ENCODE measurements at places on chromosomes 6 and 20.

DNA sequence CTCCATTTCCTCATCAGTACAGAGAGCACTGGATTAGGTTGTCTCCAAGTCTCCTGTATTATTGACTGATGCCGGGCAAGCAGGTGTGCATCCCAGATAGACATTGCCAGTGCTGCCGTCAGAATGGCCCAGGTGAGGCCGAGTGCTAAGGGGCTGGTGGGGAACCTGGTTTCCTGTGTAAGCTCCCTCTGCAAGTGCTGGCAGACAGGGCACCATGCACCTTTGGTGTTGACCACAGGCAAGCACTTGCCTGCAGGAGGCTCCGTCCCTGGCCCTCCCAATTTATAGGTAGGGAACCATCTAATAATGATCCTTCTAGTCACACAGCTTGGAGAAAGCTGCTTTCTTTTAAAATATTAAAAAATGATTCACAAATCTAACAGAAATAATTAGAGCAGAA, 747 bp downstream of the GABRR1 start:
- DNase-seq: no peak

- no peak for DNase-seq
Observed at GRCh38 chr6:158773581-158774449, 45.4 kb downstream of the EZR start.

GRCh38 chr6:54876365-54876764, 29.8 kb downstream of the FAM83B start:
- no peak for DNase-seq

DNA sequence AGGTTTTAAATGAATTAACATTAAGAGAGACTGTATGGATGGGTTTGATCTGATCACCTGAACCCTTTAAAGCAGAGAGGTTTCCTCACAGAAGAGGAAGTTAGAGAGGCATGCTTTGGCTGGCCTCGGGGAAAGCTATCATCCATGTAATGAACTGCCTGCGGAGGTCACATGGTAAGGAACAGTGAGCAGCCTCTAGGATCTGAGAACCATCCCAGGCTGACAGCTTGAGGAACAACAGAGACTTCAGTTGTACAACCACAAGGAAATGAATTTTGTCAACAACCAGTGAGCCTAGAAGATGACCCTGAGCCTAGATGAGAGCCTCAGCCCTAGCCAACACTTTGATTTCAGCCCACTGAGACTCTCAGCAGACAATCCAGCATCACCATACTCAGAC, 2.9 kb upstream of the COL21A1 start:
- DNase-seq: no peak

DNA sequence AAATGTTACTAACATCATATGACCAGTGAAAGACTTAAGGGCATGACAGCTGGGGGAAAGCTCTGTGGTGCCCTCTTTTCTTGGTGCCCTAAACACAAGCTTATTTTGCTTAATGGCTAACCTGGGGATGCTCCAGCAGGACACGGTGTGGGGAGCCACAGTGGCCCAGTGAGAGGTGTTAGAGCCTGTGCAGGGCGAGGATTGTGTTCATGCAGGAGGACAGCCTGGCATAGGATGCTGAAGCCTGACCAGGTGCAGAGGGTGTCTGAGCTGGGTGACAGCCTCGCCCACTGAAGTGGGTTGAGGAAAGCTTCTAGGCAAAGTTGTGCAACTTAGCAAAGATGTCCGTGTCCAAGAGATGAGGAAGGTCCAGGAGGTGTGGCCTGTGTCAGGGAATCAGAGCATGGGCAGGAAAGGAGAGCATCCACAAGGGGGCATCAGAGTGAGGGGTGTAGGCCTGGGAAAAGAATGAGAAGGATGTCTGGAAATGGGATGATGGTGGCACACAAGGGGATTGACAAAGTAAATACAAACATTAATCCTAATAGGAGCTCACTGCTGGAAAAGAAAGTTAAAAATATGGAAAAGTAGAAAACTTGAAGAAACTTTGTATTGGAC, 33.9 kb downstream of the SLC17A4 start:
- DNase-seq: peak; percentile 23

GRCh38 chr20:59559863-59560262, 44.5 kb upstream of the PHACTR3 start:
- no peak for DNase-seq

GRCh38 chr6:167720456-167721285, 106.0 kb upstream of the AFDN start:
- DNase-seq: no peak

GRCh38 chr6:131635384-131636340, 1.4 kb upstream of the ENPP3 start:
- no peak for DNase-seq

GRCh38 chr6:140061110-140062042, 686.9 kb upstream of the CITED2 start:
- DNase-seq: no peak

GRCh38 chr20:23114448-23115082, 28.4 kb upstream of the CD93 start:
- DNase-seq: no peak

DNA sequence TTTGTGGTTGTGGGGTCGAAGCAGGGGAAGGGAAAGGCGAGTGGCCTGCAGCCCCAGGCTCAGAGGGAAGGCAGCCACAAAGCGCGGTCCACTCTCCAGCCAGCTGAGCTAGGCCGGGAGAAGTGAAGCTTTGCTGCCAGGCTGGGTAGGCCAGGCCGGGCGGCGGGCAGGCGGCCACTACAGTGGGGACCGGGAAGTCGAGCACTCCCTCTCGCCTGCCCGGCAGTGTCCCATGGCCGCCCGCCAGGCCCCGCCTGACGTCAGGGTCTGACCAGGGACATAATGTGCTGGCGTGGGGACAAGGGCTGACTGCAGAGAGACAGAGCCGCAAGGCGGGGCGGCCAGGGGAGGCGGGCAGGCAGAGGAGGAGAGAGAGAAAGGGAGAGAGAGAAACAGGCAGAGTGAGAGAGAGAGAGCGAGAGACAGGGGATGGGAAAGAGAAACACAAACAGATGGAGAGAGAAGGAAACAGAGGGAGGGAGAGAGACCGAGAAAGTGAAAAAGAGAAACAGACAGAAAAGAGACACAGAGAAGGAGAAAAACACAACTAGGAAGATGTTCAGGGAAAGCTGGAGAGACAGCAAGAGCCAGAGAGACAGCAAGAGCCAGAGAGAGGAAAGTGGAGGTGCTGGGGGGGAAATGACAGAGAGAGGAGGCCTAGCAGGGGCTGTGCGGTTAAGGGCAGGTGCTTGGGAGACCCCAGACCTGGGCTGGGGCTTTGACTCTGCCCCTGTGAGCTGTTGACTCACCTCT, 94.5 kb upstream of the PTPN1 start:
- no peak for DNase-seq

DNA sequence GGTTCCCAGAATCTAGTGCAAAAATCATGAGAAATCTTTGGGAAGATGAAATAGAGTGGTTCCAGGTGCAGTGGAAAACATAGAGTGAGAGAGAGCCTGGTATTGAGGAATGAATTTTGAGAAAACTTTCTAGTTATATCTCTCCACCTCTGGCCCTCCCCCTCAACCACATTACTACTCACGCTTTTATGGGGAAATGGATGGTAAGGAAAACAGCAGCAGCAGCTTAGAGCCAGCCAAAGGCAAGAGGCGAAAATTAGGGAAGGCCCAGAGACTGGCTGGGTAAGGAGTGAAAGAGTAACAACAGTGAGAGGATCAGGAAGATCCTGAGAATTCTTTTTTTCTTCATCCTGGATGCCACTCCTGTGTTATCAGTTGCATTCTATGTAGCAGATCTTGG, 187.9 kb upstream of the ECI2 start:
- DNase-seq: no peak

DNA sequence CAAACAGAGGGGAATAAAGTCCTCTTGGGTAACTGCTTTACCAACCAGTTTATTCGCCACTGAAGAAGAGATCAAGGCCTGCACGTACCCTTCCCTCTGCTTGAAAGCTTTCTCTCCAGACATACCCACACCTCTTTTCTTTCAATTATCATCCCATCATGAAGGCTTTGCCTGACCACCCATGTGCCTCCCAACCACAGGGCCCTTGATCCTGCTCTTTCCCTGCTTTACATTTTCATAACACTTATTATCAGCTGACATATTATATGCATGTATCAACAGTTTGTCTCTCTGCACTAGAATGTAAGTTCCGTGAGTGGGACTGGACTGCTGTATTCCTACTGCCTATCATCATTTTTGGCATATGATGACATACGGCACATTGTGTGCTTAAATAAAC, 20.9 kb upstream of the RPN2 start:
- no peak for DNase-seq

DNA sequence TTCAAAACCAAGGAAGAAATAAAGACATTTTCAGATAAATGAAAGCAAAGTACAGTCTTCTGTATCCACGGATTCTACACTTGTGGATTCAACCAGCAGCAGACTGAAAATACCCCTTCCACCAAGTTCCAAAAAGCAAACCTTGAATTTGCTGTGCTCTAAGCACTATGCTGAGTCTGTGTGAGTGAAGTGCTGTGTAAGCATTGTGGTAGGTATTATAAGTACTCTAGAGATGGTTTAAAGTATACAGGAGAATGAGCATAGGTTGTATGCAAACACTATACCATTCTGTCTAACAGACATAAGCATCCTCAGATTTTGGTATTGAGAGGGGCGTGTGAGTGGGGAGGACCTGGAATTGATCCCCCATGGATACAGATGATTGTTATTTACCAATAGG, 9.6 kb downstream of the OSER1 start:
- DNase-seq: no peak

DNA sequence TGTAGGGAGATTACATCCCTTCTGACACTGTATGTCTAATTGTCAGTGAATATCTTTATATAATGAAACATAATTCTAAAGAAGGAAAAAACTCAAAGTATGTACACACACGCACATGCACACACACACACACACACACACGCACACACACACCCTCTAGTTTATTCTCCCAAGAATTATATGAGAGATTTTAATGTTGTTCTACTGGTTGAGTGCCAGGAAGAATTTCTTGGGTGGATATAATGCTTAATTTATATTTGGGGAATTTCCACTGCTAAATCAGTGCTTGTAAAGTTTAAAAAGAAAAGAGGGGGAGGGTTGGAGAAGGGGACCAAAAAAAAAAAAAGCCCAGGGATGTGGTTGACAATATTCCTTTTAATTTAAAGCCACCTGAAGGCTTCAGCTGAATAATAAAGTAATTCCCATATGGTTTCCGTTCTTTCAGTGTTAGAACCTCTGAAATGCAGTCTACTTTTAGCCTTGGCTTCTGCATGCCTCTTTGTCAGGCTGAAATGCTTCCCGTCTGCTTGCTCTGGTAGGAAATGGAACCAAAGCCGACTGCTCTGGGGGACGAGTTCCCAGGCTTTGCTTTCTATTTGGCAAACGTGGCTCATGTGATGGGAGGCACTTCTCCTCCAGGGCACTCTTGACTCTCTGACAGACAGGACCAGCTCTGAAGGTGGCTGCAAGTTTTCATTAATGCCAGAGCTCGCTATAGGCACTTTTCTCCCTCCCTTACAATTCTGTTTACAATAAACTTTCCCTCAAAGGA, 225.4 kb downstream of the PRL start:
- DNase-seq: no peak

- DNase-seq: no peak
Observed at GRCh38 chr6:71404145-71404966, 115.7 kb downstream of the OGFRL1 start.

DNA sequence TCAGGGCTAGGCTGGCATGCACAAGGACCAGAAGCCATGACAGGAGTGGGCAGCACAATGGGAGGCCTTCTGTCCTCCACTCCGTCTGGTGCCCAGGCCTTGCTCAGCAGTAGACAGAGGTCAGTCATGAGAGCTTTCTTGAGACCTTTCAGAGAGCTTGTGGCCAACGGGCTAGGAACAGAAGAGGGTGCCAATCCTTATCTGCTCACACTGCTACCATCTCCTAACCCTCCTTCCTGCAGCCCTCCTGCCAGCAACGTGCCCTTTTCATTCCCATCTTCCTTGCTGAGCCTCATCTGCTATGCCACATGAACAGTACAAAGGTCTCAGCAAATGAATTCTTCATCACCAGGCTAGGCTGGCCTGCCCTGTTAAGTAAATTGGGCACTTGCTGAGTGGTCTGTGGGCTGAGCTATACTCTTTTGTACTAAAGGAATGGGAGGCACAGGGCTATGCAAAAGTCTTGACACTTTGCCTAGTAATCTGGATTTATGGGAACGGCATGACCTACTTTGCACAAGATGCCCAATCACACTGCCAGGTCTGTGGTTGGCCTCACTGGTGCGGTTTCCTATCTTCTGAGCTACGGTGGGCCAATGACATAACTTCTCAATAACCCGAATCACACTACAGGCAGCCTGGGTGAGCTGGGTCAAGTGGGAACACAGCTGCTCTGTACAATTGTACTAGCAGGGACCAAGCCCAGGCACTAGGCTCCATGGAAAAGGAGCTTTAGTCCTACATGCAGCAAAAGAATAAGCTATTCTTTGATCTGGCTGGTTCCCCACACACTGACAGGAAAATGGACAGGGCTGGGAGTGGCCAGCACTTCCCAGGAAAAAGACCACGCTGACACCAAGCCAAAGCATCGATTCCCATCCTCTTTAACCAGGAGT, 47.8 kb downstream of the ELOVL5 start:
- DNase-seq: no peak

GRCh38 chr20:5448449-5449118, 131.8 kb upstream of the PROKR2 start:
- DNase-seq: peak; percentile 24

- DNase-seq: no peak
Observed at GRCh38 chr6:16344756-16345155, 106.4 kb downstream of the GMPR start.

DNA sequence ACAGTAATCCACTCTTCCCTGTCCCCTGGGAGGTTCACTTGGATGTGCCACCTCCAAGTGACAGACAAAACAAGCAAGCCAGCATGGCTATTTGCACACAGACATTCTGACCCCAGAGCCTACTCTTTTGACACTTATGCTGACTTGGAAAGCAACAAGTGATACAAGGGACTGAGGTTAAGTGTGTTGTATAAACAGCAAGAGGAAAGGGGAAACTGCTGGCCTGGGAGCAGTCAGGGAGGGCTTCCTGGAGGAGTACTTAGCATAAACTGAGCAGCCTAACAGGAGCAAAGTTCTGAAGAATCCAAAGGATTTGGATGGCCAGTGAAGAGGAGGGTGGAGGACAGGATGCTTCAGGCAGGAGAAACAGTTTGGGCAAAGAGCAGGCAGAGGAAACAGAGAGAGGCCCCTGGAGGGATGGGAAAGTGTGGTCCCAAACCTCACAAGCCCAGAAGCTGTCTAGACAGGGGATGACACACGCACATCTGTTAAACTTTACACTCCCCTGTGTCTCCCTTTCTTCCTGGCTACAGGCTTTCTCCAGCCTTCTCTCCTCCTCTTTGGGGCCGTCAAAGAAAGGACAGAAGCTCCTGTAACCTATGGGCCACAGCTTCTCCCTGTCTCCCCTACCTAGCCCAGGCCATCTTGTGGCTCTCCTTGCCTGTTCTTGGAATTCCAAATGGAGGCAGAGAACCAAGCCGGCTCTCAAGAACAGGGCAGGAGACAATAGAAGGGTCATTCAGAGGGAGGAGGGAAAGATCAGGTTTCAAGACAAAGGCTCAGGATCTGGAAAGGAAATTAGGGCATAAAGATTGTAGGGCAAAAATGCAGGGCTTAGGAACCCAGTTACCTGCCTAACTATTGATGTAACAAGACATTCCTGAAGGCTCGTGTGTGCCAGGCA, 19.3 kb downstream of the SULF2 start:
- no peak for DNase-seq

Data from CD4-positive, alpha-beta T cell (primary cell).